Hindlimb muscle (tissue), 1 donor: ENCODE measurements at places on chromosomes 4 and X. TPM values are rescaled to one million over a fixed set of nuclear protein-coding genes. Genes with fewer than 3 reads are reported as not detected.

The MID1 gene
- 16.4 TPM for polyA plus RNA-seq

The FAM47E gene
- polyA plus RNA-seq: 0.92 TPM

The TMEM35A gene
- 1.5 TPM for polyA plus RNA-seq

The TNIP3 gene
- 0.15 TPM for polyA plus RNA-seq

The YIPF7 gene
- 6.6 TPM for polyA plus RNA-seq

The BEX3 gene
- 115 TPM for polyA plus RNA-seq

The IGSF1 gene
- 85.8 TPM for polyA plus RNA-seq

The SCRG1 gene
- 1.2 TPM for polyA plus RNA-seq

The BANK1 gene
- polyA plus RNA-seq: 0.67 TPM

The IL21 gene
- not detected for polyA plus RNA-seq

The TACR3 gene
- 8.1 TPM for polyA plus RNA-seq

The LRAT gene
- polyA plus RNA-seq: 0.53 TPM

The SLBP gene
- 34.4 TPM for polyA plus RNA-seq

The KLHL13 gene
- polyA plus RNA-seq: 54.8 TPM

The GLUD2 gene
- polyA plus RNA-seq: 3.2 TPM

The IL2 gene
- polyA plus RNA-seq: not detected

The CASP6 gene
- polyA plus RNA-seq: 16.3 TPM

The CCDC149 gene
- polyA plus RNA-seq: 13.8 TPM

The FMR1NB gene
- not detected for polyA plus RNA-seq

The CXCL11 gene
- polyA plus RNA-seq: not detected

The LYAR gene
- polyA plus RNA-seq: 11.1 TPM

The APLN gene
- 15.7 TPM for polyA plus RNA-seq

The SYNPO2 gene
- polyA plus RNA-seq: 155 TPM

The RASL11B gene
- 12.1 TPM for polyA plus RNA-seq

The PFKFB1 gene
- polyA plus RNA-seq: 1.1 TPM

The ZAR1 gene
- not detected for polyA plus RNA-seq

The HGFAC gene
- polyA plus RNA-seq: 3.0 TPM

The MAGEA10 gene
- polyA plus RNA-seq: not detected

The RAB41 gene
- polyA plus RNA-seq: 0.36 TPM

The CAMK2D gene
- 198 TPM for polyA plus RNA-seq

The PRDM8 gene
- polyA plus RNA-seq: 17.1 TPM

The EDNRA gene
- 20.0 TPM for polyA plus RNA-seq

The CXCL8 gene
- polyA plus RNA-seq: 2.3 TPM

The KIT gene
- polyA plus RNA-seq: 7.6 TPM

The SUPT20HL2 gene
- 0.18 TPM for polyA plus RNA-seq

The SAP30 gene
- 10.9 TPM for polyA plus RNA-seq

The CFAP47 gene
- polyA plus RNA-seq: not detected

The TCEANC gene
- polyA plus RNA-seq: 4.2 TPM

The GPM6B gene
- 18.1 TPM for polyA plus RNA-seq

The CCNA2 gene
- 13.5 TPM for polyA plus RNA-seq

The CFAP99 gene
- not detected for polyA plus RNA-seq

The PRRG3 gene
- polyA plus RNA-seq: 37.6 TPM

The TMA16 gene
- polyA plus RNA-seq: 21.9 TPM
